ENCODE measurements at places on chromosomes 6 and 20.

DNA sequence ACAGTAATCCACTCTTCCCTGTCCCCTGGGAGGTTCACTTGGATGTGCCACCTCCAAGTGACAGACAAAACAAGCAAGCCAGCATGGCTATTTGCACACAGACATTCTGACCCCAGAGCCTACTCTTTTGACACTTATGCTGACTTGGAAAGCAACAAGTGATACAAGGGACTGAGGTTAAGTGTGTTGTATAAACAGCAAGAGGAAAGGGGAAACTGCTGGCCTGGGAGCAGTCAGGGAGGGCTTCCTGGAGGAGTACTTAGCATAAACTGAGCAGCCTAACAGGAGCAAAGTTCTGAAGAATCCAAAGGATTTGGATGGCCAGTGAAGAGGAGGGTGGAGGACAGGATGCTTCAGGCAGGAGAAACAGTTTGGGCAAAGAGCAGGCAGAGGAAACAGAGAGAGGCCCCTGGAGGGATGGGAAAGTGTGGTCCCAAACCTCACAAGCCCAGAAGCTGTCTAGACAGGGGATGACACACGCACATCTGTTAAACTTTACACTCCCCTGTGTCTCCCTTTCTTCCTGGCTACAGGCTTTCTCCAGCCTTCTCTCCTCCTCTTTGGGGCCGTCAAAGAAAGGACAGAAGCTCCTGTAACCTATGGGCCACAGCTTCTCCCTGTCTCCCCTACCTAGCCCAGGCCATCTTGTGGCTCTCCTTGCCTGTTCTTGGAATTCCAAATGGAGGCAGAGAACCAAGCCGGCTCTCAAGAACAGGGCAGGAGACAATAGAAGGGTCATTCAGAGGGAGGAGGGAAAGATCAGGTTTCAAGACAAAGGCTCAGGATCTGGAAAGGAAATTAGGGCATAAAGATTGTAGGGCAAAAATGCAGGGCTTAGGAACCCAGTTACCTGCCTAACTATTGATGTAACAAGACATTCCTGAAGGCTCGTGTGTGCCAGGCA is 19.3 kb downstream of the SULF2 start:
- DNase-seq, result no peak

- no peak for DNase-seq
These were observed 41.5 kb upstream of the ZNFX1 start for GRCh38 chr20:49319208-49319809.

GRCh38 chr20:10524034-10524476 is 89.0 kb downstream of the SLX4IP start:
- no peak for DNase-seq

GRCh38 chr6:109506841-109507240 is 23.8 kb upstream of the ZBTB24 start:
- DNase-seq, result no peak

DNA sequence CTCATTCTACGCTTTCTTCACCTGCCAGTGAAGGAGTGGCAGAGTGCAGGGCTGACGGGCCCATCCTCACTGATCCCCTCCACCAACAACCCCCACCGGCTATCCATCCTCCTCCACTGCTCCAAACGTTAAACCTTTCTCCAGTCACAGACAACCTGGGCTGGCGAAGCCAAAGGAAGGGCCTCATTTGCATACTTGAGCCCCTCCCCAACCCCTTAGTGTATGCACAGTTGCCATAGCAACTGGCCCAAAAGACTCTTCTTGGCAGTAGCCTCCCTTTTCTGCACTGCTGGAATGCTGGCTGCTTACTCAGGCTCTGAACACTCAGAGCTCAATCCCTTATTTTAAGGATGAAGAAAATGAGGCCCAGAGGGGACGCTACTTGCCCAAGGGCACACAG is 130.3 kb downstream of the GRM4 start:
- no peak for DNase-seq

- DNase-seq, result no peak
These were observed 5.9 kb downstream of the SLC2A10 start for GRCh38 chr20:46715292-46715756.

DNA sequence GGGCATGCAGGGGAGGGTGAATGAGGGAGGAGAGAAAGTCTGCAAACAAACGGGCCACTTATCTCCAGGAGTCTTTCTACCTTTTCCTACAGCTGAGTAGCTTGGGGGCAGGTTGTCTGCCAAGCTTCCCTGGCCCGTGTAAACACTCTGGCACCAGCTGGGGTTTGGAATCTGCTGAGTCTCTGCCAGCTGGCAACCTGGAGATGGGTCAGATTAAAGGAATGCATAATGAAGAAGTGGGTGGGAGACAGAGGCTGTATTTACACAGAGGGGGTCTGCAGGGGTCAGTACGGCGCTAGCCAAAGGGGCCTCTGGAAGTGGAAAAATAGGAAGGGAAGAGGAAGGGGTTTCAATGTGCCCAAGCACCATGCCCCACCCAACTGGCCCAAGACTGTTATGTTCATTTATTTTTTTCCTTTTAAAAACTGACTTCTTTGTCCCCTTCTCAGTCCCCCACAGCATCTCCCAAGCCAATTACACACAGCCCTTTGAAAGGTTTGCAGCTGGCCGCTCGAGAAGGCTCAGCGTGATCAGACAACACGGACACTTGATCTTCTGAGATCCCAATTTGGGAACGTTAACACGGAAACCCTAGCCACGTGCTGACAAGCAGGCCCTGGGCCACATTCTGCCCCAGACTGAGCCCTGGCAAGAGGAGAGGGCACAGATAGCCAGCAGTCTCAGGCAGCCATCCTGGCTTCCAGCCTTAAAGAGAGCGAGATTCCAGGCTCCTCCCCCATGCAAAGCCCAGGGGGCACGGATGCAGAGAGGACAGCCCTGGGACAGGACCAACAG is 25.2 kb downstream of the TRAM2 start:
- DNase-seq, result no peak

GRCh38 chr20:49593466-49594142 is 25.7 kb upstream of the PTGIS start:
- DNase-seq, result no peak

GRCh38 chr20:62855120-62855519 is 6.5 kb downstream of the TCFL5 start:
- no peak for DNase-seq

- no peak for DNase-seq
These were observed 51.5 kb upstream of the TRIM26 start for GRCh38 chr6:30264743-30265142.

- no peak for DNase-seq
These were observed 58.7 kb downstream of the OTOR start for GRCh38 chr20:16806886-16807285.

- DNase-seq, result no peak
These were observed 714 bp downstream of the AIF1 start for GRCh38 chr6:31615748-31616147.

DNA sequence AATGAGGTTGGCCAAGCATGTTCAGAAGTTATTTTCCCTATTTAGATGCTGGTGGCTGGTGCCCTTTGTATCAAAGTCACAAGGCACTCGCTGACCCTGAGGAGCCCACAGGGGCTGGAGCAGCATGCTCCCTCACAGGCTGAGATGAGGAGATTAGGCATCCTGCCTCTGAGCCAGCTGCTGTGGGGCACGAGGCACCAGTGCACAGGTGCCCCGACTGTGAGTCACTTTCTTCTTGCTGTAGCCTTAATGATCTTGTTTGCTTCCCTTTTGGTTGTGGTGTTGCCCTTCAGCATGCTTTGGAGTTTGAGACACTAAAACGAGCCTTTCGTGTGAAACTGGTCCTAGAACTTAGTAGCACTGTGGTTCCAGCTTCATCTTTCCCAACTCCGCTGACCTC is 4.3 kb downstream of the PSMG4 start:
- no peak for DNase-seq

GRCh38 chr6:166949528-166950442 is 6.6 kb downstream of the RNASET2 start:
- DNase-seq, result no peak

GRCh38 chr6:32885698-32886286 is 31.8 kb downstream of the PSMB9 start:
- DNase-seq, result no peak
